NCI-H460 (cell line): ENCODE measurements at places on chromosomes 1 and 21.

GRCh38 chr1:118042501-118042900 lies 113.0 kb downstream of the WDR3 start:
- DNase-seq: no peak

GRCh38 chr1:115082949-115083348 lies 6.4 kb downstream of the TSPAN2 start:
- no peak for DNase-seq

GRCh38 chr1:14267991-14268390 lies 330.5 kb upstream of the KAZN start:
- no peak for DNase-seq

DNA sequence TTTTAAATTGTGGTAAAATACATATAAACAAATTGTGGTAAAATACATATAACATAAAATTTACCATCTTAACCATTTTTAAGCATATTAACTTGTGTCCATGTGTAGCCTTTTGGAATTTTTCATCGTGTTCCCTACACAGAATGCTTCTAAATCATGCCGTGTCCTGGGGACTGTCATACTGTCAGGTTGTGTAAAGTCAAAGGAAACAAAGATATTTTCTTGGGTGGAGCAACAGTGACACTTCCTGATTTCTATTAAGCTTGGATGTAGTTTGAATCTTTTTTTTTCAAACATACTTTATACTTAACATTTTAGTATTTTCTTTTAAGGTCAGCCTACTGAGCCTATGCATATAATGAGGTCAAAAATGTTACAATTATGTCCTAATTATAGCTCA lies 32.3 kb downstream of the DOP1B start:
- no peak for DNase-seq

GRCh38 chr1:151347523-151348246 lies 633 bp upstream of the RFX5 start:
- no peak for DNase-seq

GRCh38 chr21:45467221-45467779 lies 62.3 kb downstream of the COL18A1 start:
- no peak for DNase-seq

GRCh38 chr1:214233856-214234634 lies 46.9 kb upstream of the SMYD2 start:
- DNase-seq: no peak
